Sigmoid colon (tissue), 7 donors: ENCODE measurements at places on chromosomes 2 and 18. TPM values are rescaled to one million over a fixed set of nuclear protein-coding genes. Genes with fewer than 3 reads are reported as not detected.
A peak's percentile ranks its signal among the peaks of the same experiment; 100 is the strongest.

GRCh38 chr2:180258041-180258537, 251.0 kb upstream of the CWC22 start:
- H3K27ac ChIP-seq, result no peak overlapping the region
- no peaks in the 10 kb centered on the region for H3K36me3 ChIP-seq
- H3K4me1 ChIP-seq, result peaks cover 16% of the 10 kb centered on the region
- no peak overlapping the region for H3K4me3 ChIP-seq
- DNase-seq, result no peak
- no peaks in the 10 kb centered on the region for H3K27me3 ChIP-seq

Gene FABP1
- not detected for total RNA-seq

GRCh38 chr2:61432990-61433389, 37.9 kb downstream of the USP34 start:
- H3K36me3 ChIP-seq, result no peaks in the 10 kb centered on the region
- no peak for DNase-seq
- no peak overlapping the region for H3K27ac ChIP-seq
- H3K27me3 ChIP-seq, result no peaks in the 10 kb centered on the region
- no peaks in the 10 kb centered on the region for H3K4me1 ChIP-seq

Gene LRATD1
- 4.4 TPM for total RNA-seq

DNA sequence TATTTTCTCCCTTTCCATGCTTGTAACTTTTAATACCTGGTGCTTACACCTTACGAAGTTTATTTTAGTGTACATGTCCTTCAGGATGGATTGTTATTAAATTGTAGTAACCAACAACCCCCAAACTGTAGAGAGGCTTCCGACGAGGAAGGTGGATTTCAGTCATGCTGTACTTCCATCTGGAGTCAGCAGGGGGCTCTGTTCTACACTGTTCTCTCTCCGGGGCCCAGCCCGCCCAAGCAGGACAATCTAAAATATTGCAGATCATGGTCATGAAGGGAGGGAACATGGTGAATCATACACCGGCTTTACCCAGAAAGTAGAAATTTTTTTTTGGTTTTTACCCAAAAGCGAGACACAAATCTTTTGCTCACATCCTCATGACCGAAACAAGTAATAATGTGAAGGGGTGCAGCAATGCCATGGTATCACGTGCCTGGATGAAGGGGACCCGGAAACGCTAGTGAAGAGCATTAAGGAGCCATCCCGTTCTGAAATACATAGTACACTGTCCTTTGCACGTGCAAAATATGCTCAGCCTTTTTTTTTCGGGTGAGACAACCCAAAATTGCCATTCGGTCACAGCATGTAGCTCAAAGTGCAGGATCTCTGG, 884.8 kb downstream of the EPHA4 start:
- no peaks in the 10 kb centered on the region for H3K36me3 ChIP-seq
- H3K4me1 ChIP-seq, result no peaks in the 10 kb centered on the region
- no peak overlapping the region for H3K4me3 ChIP-seq
- DNase-seq, result peak; percentile 86
- H3K27ac ChIP-seq, result no peak overlapping the region

GRCh38 chr2:12602661-12603060, 114.1 kb upstream of the TRIB2 start:
- H3K27me3 ChIP-seq, result no peaks in the 10 kb centered on the region
- peaks cover 11% of the 10 kb centered on the region for H3K4me1 ChIP-seq
- no peak overlapping the region for H3K4me3 ChIP-seq
- H3K36me3 ChIP-seq, result no peaks in the 10 kb centered on the region

DNA sequence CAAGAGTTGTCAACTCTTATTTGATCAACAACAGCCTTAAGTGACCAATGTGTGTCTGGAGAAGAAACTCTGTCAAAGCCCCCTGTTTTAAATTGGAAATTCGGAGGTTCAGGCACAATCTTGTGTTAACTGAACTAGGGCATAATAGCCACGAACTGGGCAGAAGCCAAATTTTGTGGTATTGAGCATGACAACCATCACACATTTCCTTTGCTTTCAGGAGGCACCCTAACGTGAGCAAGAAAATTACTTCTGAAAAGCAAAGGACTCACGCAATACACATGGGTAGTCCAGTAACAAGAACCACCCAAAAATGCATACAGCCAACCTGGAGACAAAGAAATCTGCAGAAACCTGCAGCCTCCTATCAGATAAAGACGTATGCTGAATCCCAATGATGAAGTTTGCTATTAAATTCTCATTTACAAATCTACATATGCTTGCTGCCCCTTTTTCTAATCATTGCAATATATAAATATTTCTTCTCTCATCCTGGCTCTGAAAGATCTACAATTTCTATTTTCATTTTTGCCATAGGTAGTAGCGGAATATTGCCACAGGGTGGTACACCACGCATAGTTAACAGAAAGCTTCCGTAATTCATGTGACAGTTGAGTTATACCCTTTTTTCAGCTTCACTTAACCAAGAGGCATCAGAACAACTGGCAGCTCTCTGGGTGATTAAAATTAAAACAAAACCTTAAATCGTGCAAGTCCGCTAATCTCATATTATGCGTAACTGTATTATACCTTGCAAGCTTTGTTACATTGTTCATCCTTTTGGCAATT, 495.8 kb downstream of the NRXN1 start:
- H3K4me1 ChIP-seq, result no peaks in the 10 kb centered on the region
- H3K4me3 ChIP-seq, result no peak overlapping the region
- DNase-seq, result no peak
- no peaks in the 10 kb centered on the region for H3K27me3 ChIP-seq

DNA sequence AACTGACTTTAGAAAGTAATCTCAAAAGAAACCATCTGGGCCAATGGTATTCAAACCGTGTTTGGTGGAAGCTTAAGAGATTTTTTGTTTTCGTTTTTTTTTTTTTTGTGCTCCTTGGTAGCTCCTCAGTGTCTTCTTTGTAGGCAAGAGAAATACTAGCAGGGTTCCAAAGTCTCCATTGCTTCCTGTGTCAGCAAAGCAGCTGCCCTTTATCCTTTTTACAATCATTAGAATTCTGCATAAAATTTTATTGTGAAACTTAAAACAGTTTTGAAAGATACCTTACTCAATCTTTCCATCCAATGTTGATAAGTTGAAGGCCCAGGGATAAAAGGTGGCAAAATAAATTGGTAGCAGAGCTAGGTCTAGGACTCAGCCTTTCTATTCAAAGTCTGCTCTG, 479 bp downstream of the IL1F10 start:
- no peak overlapping the region for H3K27ac ChIP-seq
- H3K4me3 ChIP-seq, result no peak overlapping the region
- no peaks in the 10 kb centered on the region for H3K36me3 ChIP-seq

Gene SKA1
- not detected for total RNA-seq

DNA sequence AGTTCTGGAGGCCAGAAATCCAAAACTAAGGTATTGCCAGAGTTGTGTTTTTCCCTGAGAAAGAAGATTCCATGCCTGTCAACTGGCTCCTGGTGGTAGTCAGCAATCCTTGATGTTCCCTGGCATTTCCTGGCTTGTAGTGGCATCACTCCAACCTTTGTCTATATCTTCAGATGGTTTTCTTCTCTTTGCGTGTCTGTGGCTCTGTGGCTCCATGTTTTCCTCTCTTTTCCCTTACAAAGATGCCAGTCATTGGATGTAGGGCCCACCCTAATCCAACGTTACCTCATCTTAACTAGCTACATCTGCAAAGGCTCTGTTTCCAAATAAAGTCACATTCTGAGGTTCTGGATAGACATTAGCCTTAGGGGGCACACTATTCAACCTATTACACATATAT, 41.8 kb downstream of the SLC14A1 start:
- no peak overlapping the region for H3K27ac ChIP-seq
- H3K4me1 ChIP-seq, result no peaks in the 10 kb centered on the region
- H3K4me3 ChIP-seq, result no peak overlapping the region
- peaks cover 5% of the 10 kb centered on the region for H3K27me3 ChIP-seq
- no peaks in the 10 kb centered on the region for H3K36me3 ChIP-seq

DNA sequence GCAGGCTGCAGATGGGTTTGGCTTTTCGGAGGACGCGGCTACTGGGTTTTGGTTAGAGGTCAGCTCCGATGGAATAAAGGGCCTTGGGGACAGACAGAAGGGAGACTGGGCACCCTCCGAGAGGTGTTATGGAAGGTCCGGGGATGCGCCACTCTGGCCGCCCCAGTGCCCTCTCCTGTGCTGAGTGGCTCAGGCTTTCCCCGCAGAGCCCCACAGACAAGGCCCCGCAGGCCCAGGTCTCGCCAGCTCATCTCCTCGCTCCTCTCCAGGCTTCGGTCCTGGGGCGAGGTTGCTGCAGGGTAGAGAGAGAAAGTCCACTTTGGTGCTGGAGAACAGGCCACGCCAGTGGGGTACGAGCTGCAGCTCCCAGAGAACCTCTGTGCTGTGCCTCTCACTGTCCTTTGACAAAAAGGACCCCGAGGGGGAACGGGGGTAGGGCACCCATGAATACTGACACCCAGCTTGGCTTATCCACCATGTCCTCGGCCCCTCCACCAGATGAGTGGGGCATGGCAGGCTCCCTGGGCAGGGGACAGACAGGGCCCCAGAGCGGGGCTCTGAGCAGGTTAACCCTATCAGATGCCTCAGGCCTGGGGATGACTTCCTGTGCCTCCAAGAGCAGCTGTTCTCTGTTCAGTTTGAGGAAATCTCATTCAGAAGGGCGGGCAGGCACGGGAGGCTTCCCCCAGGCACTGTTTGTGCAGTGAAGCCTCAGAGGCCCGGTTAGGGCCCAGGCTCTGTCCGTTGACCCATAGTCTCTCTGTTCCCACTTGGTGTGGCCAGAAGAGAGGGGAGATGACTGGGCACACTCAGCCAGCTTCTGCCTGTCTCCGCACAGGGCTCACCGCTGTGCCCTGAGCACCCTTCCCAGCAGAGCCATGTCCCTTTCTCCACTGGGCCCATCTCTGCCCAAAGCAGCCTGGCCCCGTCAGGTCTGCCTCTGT, 15.7 kb upstream of the CNNM3 start:
- no peak overlapping the region for H3K4me3 ChIP-seq
- H3K27ac ChIP-seq, result no peak overlapping the region
- H3K27me3 ChIP-seq, result no peaks in the 10 kb centered on the region
- peak; percentile 62 for DNase-seq
- peaks cover 3% of the 10 kb centered on the region for H3K36me3 ChIP-seq

DNA sequence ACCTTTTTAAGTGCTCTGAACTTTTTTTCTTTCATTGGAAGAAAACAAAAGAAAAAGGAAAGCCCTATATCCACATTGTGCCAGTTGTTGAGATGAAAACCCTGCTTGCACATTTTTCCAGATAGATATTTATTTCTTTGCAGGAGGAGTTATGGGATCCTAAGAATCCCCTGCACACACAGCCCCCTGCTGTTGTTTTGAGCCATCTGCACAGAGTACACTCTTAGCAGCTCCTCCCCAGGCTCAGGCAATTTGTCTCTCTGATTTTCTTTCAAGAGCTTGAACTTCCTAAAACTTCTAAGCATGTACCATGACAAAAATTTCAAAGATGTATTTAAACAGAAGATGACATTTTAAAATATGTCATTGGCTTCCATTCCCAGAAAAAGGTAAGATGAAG, 436.9 kb downstream of the METTL4 start:
- no peaks in the 10 kb centered on the region for H3K27me3 ChIP-seq
- DNase-seq, result no peak
- H3K27ac ChIP-seq, result no peak overlapping the region

- H3K4me3 ChIP-seq, result no peak overlapping the region
- H3K27me3 ChIP-seq, result no peaks in the 10 kb centered on the region
Measured at GRCh38 chr2:19416784-19417684, 58.6 kb upstream of the OSR1 start.

DNA sequence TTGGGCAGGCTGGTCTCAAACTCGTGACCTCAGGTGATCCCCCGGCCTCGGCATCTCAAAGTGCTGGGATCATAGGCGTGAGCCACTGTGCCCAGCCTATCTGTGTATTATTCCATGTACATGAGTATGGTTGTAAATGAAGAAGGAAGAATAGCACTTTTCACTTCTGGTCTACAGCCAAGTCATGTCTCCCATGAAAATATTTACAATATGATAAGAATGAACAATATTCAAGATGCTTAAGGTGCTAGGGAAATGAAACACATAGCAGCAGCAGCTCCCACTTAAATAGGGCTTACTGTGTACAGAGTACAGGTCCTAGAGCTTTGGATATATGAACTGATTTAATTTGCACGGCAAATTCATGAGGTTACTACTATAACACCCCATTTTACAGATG, 70.3 kb upstream of the COL5A2 start:
- H3K4me1 ChIP-seq, result peaks cover 43% of the 10 kb centered on the region
- no peak for DNase-seq
- H3K27me3 ChIP-seq, result no peaks in the 10 kb centered on the region
- H3K4me3 ChIP-seq, result no peak overlapping the region
- no peaks in the 10 kb centered on the region for H3K36me3 ChIP-seq

Gene REG1B
- total RNA-seq, result not detected

Gene CFAP221
- total RNA-seq, result not detected

DNA sequence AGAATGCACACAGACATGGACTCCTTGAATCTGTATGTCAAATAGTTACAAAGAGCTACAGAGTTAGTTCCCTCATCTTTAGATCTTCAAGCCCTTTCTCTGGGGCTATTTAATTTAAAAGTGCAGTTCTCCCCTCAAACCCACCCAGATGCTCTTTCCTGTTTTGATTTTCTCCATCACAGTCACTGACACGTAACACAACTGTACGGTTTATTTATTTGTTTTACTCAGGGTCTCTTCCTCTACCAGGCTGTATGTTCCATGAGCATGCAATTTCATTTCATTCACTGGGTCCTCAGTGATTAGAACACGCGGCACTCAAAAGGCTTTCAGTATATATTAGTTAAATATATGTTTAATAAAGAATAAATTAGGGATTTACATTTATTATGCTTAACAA, 94.7 kb downstream of the DOCK10 start:
- no peaks in the 10 kb centered on the region for H3K27me3 ChIP-seq
- DNase-seq, result no peak
- H3K36me3 ChIP-seq, result no peaks in the 10 kb centered on the region
- no peak overlapping the region for H3K27ac ChIP-seq
- no peak overlapping the region for H3K4me3 ChIP-seq
- H3K4me1 ChIP-seq, result no peaks in the 10 kb centered on the region

- DNase-seq, result no peak
- no peaks in the 10 kb centered on the region for H3K4me1 ChIP-seq
- no peak overlapping the region for H3K4me3 ChIP-seq
- H3K27me3 ChIP-seq, result no peaks in the 10 kb centered on the region
- H3K27ac ChIP-seq, result no peak overlapping the region
Measured at GRCh38 chr2:160891353-160891740, 268.9 kb upstream of the TANK start.

GRCh38 chr2:133255360-133255759, 312.9 kb downstream of the NCKAP5 start:
- DNase-seq, result no peak
- H3K27me3 ChIP-seq, result no peaks in the 10 kb centered on the region
- no peak overlapping the region for H3K4me3 ChIP-seq
- no peaks in the 10 kb centered on the region for H3K36me3 ChIP-seq
- no peak overlapping the region for H3K27ac ChIP-seq

DNA sequence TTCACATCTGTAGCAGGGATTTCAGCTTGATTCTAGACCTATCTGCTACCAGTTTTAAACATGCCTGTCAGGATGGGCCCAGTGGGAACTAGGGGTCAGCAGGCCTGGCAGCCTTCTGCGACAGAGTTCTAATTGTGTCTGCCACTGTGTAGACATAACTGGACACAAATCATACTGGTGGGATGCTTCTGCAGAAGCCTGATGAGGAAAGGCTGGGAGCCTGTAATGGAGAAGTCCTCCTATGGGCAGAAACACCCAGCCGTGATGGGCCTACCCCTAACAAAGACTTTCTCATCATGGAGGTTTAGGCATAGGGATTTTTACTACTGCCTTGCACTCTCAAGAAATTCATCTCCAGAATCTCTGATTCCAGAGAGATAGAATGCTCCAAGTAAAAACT, 166.9 kb downstream of the PDE11A start:
- peaks cover 10% of the 10 kb centered on the region for H3K4me1 ChIP-seq
- H3K27me3 ChIP-seq, result no peaks in the 10 kb centered on the region
- no peak overlapping the region for H3K27ac ChIP-seq
- no peak overlapping the region for H3K4me3 ChIP-seq
- no peak for DNase-seq

Gene IL18RAP
- total RNA-seq, result not detected

Gene NMUR1
- total RNA-seq, result 0.36 TPM
